ENCODE measurements at places on chromosomes 12 and 14.

DNA sequence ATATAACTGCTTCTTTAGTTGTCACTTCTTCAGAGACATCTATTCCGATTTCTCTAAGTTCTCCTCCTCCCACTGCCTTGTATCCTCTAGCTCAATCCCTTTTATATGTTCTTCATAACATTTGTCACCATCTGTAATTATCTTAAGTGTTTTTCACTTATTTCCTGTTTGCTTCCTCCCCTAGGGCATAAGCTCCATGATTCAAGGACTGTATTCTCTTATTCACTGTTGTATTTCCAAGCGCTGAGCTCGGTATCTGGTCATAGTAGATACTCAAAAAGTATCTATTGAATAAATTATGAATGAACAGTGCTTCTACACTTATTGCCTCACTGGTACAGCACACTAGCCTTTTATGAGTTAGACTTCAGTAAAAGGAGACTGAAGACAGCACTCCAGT lies 109.0 kb upstream of the TMPO start:
- DNase-seq = no peak

- no peak for DNase-seq
Observed at GRCh38 chr12:13780453-13780852, 200.9 kb downstream of the GRIN2B start.

DNA sequence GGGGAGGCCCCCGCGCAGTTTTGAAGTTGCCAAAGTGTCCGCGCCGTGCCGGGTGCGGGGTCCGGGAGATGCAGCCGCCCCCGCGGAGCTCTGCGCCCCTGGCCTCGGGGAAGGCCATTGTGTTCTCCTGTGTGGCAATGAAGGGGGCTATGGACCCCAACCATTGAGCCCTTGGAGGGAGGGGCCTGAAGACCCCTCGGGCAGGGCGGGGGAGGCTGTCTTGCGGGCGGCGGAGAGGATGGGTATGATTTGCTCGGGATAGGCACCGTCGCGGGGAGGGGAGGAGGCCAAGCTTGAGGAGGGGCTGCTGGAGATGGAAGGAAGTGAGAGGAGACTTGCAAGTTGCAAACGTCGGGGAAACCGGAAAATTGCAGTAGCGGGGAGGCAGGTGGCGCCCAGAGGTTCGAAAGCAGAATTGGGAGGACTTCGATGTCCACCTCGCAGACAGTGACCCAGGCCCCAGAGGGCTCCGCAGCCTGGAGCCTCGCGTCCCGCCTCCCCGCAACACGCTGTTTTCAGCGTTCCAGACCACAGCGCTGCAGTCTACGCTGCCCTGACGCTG lies 25.4 kb downstream of the BCL11B start:
- no peak for DNase-seq

GRCh38 chr12:55041345-55042055 lies 21.7 kb downstream of the NEUROD4 start:
- DNase-seq = no peak

- DNase-seq = no peak
Observed at GRCh38 chr12:103824845-103825244, 16.2 kb downstream of the NT5DC3 start.

DNA sequence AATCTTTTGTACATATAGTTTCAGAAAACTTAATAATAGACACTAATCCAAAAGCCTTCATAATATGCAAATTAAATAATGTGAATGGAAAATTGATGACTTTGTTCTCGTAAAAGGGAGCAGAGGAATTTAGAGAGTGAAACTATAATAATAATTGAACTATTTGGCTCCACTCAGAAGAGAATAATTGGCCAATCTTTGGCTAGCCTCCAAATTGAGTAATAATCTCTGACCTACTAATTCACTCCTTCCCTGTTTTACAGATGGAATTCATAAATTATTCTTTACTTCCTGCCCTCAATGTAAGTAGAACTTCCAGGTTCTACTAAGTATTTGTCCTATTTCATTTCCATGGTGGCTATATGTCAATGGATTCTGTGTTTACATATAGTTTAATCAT lies 15.8 kb downstream of the TRIM9 start:
- DNase-seq = no peak

GRCh38 chr12:112349431-112349830 lies 32.8 kb downstream of the HECTD4 start:
- no peak for DNase-seq

- DNase-seq = no peak
Observed at GRCh38 chr12:103769240-103769945, 71.6 kb downstream of the NT5DC3 start.

DNA sequence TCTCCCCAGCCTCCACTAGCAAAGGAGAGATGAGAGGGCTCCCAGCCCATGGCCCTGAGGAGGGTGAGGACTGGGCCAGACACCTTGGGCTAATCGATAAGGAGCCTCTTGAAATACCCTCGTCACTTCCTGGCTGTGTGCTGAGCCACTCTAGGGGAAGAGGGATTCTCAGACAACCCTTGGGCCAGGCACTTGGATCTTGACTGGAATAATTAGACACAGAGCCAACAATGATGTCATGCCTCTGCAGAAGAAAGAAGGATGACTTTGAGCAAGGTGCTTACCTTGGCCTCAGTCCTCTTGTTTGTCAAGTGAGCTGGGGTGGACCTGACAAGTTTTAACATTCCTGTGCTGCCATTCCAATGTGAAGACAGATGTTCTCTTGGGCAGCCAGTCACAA lies 83.1 kb downstream of the LRRC74A start:
- DNase-seq = no peak

GRCh38 chr12:94458877-94459727 lies 565 bp downstream of the CEP83 start:
- peak; percentile 1 for DNase-seq

GRCh38 chr12:93008044-93008778 lies 79.1 kb upstream of the EEA1 start:
- DNase-seq = no peak

GRCh38 chr14:55386037-55386808 lies 25.4 kb downstream of the ATG14 start:
- DNase-seq = no peak

DNA sequence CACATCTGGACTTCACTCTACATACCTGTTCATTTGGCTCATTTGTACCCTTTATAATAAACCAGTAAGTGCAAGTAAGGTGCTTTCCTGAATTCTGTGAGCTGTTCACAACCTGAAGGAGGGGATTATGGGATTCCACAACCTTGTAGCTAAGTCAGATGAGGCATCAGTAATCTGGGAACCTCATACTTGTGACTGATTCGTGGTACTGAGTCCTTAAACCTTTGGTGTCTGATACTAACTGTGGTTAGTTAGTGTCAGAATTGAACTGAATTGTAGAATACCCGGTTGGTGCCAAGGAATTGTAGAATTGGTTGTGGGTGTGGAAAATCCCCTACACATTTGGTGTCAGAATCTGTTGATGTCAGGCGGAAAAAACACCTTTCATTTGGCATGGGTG lies 83.4 kb downstream of the TMX1 start:
- DNase-seq = no peak

GRCh38 chr12:23555180-23555824 lies 394.2 kb downstream of the SOX5 start:
- DNase-seq = no peak

DNA sequence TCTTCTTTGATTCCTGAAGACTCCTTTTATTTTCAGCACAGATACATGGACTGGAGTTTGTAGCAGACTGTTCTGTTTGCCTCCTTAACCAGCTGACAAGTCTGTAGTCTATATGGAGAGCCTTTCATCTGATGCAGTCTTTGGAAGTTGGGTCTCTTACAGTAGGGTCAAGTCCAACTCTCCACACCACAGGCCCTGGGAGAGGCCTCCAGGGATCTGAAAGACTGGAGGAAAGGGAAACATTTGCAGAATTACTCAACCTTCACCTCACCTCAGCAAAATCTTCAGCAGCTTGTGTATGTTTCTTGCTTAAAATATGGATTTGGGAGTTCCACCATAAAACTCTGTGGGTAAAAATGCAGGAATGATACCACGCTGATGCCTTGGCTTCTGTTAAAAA lies 188.4 kb downstream of the MSRB3 start:
- no peak for DNase-seq

DNA sequence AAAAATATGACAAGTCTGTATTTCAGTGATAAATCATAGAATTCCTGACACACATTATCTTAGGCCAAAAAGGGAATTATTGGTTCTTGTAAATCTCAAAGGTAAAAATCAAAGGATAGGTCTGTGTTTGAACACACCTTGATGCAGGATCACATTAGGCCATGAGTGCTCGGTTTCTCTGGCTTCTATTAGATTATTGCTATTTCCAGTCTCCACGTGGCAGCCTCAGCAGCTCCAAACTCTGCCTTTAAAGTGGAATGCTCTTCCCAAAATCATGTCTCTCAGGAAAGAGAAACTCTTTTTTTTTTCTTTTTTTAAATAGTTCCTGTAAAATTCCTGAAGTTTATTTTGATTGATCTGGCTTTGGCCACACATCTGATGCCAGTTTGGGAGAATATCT lies 105.6 kb upstream of the FRMD6 start:
- DNase-seq = no peak

DNA sequence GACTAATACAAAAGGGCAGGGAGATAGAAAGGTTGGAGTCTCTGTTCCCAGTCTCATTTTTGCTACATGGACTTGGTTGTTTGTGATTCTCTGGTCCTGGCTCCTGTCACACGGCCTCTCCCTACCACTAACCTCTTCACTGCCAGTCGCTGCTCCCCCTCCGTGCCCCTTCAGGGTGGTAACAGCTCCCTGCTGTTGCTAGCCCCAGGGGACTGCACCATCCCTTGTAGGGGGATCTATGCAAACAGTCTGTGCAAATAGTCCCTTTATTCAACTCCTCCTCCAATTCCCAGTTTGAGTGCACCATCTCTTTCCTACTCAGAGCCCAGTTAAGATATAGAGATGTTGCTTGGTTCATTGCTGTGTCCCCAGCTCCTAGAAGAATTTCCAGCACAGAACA lies 51.1 kb downstream of the CCDC60 start:
- no peak for DNase-seq

DNA sequence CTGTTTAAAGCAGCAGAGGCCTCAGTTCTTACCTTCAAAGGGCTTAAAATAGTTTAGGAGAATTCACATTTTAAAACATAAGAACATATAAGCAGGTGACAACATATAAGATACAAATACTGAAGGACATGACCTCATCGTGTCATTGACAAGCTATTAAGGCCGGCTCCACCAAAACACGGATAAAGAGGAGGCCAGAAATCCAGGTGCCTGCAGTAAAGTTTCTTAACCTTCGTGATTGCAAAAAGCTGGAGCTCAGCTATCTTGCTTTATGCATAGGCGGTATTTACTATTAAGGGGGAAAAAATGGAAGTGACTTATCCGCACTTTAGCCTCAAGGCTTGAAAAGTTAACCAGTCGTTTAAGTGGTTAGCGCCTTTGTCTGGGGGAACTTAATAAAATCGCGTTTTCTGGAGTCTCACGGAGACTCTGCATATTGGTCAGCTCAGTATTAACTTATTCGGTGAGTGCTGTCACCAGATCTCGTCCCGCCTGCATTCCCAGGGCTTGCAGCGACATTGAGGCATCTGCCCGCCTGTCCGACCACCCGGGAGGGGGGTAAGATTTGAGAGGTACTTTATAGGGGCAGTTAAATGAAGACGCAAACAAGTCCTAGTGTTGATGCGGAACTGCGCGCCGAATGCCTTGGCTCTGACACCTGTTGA lies 1.1 kb upstream of the SP1 start:
- no peak for DNase-seq

- DNase-seq = peak; percentile 9
Observed at GRCh38 chr12:81992461-81992860, 233.3 kb upstream of the PPFIA2 start.

DNA sequence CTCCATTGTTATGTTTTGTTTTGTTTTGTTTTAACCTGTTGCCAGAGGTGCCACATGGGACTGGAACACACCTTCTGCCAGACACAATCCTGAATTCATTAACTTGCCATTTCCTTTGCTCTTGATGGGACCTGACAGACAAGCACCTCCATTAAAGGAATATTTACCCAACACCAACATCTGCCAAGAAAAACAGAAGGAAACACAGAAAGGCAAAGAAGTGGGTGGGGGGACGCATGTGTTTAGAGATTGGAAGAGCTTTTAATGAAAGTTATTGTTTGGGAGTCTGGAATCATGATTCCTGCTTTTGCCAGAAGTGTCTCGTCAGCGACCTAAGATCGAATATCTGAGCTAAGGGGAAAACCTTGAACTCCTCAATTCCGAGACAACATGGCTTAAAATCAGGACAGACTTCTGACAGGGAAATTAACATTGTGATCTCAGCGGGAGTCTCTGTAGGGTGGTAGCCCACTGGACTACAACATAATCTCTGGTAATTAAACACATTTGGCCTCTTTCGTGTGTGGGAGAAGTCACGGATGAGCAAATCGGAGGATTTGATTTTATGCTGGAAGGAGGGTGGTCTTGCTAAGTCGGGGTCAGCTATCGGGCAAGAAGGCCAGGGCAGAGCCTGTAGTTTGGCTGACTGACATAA lies 210.4 kb upstream of the FAR2 start:
- DNase-seq = no peak

Data from activated CD8-positive, alpha-beta memory T cell treated with anti-CD3 and anti-CD28 coated beads for 1 hour (primary cell).